ENCODE measurements at places on chromosomes 4 and X.

- DNase-seq = no peak
Observed at GRCh38 chrX:49773993-49774392, 55.1 kb upstream of the PAGE4 start.

DNA sequence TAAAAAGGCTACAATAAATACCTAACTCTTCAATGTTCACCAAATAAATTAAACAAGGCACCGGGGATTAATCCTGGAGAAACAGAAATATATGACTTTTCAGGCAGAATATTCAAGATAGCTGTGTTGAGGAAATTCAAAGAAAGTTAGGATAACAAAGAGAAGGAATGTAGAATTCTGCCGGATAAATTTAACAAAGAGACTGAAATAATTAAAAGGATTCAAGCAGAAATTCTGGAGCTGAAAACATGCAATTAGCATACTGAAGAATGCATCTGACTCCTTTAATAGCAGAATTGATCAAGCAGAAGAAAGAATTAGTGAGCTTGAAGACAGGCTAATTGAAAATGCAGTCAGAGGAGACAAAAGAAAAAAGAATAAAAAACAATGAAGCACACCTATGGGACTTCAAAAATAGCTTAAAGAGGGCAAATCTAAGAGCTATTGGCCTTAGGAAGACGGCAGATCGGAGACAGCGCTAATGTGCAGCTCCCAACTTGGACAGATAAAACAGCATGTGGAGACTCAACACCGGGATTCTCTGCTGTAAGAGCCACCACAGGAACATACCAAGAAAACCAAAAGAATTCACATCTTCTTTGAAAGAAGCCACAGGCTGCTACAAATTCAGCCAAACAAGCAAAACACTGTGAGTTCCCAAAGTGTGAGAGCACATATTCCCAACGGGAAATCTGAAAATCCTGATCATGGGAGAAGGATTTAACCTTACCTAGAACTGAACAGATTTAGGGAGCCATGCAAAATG, 1290.9 kb downstream of the PCDH18 start:
- DNase-seq = no peak

GRCh38 chrX:35351212-35351611, 408.6 kb downstream of the FAM47B start:
- no peak for DNase-seq

DNA sequence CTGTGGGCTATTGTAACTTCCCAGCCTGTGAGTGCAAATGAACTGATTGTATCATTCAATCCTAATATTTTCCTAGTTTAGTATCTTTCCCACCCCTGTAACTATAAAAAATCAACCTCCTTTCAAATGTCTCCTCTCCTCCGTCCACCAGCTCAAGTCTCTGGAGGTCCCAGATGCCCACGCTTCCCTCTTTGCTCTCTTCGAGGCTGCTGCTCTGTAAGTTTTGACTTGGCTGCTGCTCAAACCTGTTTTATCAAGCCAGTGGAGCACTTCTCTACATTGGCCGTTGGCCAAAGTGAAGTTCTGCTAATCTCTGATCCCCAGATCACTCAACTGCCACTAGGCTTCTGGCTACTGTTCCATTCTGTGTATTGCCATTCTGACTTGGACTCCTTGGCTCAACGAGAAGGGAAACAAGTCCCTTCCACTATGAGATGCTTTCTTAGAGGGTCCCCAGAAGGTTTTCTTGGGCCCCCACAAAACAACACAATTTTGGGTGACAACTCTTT, 60.7 kb upstream of the RAPGEF2 start:
- DNase-seq = no peak

- no peak for DNase-seq
Observed at GRCh38 chr4:7046971-7047370, 3.8 kb downstream of the TADA2B start.
